Fibroblast of gingiva (primary cell): ENCODE measurements at places on chromosomes 6 and 20.

GRCh38 chr6:68675548-68675947 is 40.5 kb downstream of the ADGRB3 start:
- DNase-seq = no peak

- DNase-seq = peak; percentile 94
These were observed 443.9 kb downstream of the CDKAL1 start for GRCh38 chr6:20978151-20978614.

GRCh38 chr6:163648868-163649267 is 234.3 kb downstream of the QKI start:
- DNase-seq = no peak

GRCh38 chr6:41785254-41785653 is 2.2 kb upstream of the TOMM6 start:
- DNase-seq = no peak

- DNase-seq = no peak
These were observed 87.8 kb downstream of the L3MBTL3 start for GRCh38 chr6:130105996-130106704.

- DNase-seq = no peak
These were observed 140.8 kb downstream of the BTBD9 start for GRCh38 chr6:38498805-38499445.

DNA sequence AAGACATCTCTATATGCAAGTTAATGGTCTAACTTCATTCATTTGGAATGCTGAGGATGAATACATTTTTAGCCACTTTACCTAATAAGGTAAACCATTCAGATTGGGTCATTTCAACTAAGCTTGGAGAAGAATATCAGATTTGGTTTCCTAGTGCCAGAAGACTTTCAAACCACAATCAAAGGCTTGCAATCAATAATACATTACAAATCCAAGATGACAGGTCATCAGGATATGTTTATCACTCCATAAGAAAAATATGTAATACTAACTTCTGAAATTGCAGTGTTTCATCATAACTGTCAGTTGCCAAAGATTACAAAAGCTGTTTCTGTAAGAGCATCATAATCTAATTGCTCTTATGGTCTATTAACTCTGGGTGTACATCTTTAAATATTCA is 654.0 kb downstream of the COL12A1 start:
- peak; percentile 77 for DNase-seq

DNA sequence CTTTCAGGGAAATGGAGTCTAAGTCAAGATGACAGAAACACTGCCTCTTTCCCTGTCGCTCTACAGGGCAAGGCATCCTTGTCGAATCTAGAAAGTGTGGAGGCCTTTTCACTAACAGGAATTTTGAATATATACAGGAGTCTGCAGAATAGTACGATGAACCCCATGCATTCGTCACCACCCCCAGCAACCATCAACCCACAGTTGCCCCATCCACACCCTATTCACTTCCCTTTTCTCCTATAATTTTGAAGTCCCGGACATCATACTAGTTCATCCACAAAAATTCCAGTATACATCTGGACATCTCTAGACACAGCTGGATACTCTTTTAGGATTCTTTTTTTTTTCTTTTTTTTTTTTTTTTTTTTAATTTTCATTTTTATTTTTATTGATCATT is 80.7 kb upstream of the RIN2 start:
- DNase-seq = no peak
